ENCODE measurements at places on chromosomes 11 and 22.

GRCh38 chr22:26409719-26410335 is 19.2 kb upstream of the ASPHD2 start:
- DNase-seq: no peak

- DNase-seq: no peak
These were observed 1.9 kb downstream of the MMP8 start for GRCh38 chr11:102722821-102723220.

DNA sequence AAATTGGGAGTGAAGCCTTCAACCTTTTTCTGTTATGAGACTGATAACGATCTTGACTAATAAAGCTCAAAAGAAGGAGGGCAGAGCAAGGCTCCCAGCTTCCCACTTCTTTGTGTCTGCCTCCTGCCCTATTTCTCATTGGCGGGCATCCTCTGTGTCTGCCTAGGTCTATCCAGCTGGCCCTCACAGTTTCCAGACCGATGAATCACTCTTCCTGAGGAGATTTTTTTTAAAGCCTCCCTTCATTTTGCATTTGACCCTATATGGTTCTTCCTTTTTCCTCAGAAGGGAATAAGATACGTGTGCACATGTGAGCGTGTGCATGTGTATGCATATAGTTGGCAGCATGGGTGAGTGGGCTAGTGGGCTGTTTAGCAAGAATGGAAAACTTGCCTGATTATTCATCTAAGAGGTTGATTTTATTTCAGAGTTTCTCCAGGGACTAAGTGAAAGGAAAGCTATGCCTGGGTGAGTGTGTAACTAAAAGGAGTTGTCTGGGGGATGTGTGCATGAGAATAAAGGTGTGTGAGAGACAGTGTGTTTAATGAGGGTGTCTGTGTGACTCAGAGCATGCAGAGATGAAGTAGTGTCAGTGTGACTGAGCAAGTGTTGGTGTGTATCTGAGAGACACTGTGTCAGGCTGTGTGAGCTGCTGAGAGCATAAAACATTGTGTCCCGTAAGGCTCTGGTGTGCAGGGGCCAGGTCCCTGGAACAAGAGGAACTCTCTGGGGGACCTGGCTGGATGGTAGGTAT is 12.2 kb downstream of the PHLDB1 start:
- DNase-seq: no peak

DNA sequence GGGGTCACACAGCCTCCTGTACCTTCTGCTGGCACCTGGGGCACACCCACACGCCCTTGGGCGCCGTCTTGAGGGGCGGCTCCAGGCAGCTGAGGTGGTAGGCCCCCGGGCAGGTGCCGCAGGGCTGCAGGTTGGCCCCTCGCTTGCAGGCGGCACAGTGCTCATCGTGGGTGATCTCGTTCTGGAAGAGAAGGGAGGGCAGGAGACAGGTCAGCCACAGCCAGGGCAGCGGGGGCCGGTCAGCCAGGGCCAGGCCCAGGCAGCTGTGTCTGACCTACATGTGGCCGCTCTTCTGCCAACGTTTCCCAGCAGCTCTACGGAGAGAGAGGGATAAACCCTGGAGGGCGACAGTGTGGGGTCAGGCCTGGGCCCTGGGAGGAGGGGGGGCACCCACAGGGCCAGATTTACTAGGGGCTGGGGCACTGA is 121.9 kb downstream of the PHF21B start:
- DNase-seq: no peak

DNA sequence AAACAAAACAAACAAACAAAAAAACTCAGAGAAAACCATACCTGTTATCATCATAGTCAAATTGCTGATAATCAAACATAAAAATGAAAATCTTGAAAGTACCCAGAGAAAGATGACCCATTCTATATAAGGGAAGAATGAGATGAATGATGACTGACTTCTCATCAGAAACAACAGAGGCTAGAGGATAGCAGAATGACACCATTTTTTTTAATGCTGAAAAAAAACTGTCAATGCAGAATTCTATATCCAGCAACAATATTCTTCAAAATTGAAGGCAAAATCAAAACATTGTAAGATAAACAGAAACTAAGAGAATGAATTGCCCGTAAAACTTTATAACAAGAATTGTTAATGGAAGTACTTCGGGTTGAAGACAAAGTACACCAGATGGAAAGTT is 122.1 kb downstream of the ENTHD1 start:
- DNase-seq: no peak

DNA sequence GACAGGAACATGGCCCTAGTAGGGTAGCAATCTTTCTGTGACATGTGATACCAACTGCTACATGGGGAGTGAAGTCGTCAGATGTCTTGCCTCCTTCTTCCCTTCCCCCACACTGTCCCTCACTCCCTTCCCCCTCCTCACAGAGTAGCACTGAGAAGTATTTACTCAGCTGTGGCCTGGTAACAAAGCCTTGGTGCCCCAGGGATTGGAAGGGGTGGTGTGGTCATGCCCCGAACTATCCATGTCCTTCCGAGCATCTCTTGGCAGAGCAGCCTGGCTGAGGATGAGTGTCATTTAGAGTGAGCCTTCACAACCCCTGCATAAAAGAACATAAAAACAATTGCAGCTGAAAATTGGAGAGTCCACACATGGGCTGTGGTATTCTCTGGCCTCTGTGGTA is 46.1 kb downstream of the ARFGAP2 start:
- DNase-seq: no peak

- DNase-seq: no peak
These were observed 100.6 kb downstream of the FBXO7 start for GRCh38 chr22:32574958-32575910.

DNA sequence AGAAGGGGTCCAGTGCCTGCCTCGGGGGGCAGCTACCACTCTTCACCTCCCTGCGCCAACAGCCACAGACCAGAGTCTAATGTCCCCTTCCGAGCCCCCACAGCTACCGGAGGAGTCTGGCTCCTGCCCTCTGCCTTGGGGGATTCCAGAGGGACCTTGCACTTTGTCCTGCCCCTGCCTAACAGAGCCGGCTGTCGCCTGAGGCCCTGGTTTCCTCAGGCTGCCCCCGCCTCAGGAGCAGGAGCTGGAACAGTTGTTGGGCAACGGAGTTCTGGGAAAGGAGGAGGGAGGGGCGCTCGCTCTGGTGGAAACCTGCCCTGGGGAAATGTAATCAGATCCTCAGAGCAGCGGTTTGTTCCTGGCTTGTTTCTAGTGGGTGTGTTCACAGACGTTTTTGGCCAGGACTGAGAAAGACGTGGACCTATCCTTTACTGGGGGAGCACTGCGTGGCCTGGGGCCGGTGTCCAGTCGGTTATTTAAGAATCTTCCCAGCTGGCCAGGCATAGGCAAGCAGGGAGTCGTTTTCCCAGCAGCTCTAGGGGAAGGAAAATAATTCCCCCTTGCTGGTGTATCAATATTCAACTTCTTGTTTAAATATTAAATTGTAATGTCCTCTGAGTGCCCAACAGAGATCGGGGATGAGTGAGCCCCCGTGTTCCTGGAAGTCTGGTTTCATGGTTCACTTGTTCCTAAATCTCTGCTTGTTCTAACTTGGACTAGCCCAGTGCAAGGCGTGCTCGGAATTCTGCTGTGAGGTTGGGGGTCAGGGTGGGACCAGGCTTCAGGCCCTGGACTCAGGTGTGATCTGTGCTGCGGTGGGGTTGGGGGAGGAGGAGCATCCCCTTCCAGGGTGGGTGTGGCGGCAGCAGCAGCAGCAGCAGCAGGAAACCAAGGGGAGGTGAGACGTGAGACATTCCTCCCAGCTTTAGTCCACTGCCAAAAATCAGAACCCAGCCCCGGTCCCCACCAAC is 32.1 kb downstream of the A4GALT start:
- no peak for DNase-seq

- DNase-seq: no peak
These were observed 4.5 kb downstream of the CD44 start for GRCh38 chr11:35143297-35144135.

GRCh38 chr11:3161720-3162409 is 3.2 kb downstream of the OSBPL5 start:
- no peak for DNase-seq

DNA sequence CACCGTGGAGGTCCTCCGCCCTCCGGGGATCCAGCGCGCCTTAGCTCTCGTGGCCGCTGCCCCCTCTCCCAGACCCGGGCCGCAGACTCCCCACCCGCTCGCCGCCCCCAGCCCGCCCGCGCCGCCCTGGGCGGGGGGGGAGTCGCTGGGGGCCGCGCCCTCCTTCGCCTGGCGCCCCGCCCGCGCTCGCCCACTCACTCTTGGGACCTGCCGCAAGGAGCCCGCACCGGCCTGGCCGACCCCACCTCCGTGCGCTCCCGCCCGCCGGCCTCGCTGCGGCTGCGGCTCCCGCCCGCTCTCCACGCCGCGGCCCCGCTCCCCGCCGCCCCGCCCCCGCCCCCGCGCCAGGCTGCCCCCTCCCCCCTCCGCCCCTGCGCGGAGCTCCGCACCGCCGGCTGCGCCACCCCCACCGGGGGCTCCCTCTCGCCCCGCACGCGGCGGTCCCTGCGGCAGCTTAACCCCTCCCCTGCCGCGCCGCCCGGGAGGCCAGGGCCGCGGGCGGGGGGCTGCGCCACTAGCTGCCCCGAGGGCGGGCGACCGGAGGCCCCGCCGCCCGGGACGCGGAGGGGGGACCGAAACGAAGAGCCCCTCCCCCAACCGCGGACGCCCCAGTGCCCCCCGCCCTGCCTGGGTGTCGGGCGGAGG is 724 bp upstream of the RASGRP2 start:
- DNase-seq: no peak

- DNase-seq: no peak
These were observed 12.8 kb downstream of the RAB3IL1 start for GRCh38 chr11:61904539-61905048.

DNA sequence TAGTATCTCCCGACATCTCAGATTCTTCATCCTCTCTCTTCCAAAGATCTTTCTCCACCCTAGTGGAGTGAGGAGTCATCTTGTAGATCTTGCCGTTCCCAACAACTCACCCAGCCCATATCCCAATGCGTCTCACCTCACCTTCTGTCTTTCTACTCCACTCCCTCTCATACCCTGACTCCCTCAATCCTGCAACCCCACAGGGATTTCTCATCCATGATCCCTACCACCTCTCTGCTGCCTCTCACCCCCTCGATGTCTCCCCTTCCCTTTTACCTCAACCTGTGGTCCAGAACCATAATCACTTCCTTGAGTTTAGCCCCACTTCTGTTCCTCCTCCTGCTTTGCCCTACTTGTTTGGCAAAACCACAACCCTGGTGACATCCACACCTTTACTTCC is 41.7 kb downstream of the OTOG start:
- DNase-seq: no peak

DNA sequence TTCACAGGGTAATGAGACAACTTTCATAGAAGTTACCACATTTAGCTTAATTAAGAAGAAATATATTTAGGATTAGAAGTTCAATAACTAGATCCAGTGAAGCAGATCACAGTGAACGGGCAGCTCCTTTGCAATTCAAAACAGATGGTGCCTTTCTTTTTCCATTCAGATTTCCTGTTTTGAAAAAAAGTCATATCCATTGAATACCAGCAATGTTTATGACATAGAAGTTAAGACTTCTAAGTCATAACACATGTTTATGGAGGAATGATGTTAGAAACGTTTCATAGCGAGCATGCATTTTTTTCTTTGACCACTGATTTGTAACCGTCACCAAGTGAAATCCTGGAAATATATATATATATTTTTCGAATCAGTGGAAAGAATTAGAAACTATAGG is 24.7 kb downstream of the LUZP2 start:
- DNase-seq: no peak

DNA sequence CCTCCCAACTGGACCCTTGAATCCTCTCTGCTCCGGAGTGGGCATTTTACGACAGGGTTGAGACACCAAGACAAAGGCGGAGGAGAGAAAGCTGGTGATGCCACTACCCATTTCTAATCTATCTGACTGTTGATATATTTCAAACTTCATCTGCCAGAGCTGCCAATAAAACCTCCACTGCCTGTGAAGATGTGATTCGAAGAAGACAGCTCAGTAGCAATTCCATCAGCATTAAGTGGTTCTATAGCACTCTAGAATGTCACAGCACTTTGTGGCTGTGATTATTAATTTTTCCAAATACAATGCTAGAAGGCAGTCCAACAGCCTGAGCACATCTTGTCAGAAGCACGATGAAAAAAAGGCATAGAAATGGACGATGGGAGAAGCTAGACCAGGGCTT is 282.8 kb downstream of the OPCML start:
- no peak for DNase-seq

DNA sequence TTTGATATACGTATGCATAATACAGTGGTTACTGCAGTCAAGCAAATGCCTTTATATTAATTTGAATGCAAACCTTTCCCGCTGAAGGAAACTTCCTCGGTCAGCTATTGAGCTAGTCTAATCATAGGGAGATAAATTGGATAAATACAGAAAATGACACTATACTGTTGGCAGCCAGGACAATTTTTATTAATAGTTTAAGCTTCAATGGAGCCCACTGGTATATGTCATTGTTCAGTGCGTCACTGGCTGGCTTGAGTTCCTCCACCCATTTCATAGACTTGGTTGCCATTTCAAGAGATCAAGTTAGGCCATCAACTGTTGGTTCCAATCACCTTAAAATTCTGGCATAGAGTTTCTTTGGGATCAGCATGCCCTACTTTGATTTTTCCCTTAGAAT is 32.5 kb upstream of the DNAJB7 start:
- DNase-seq: no peak

GRCh38 chr11:36312611-36313472 is 16.8 kb downstream of the PRR5L start:
- no peak for DNase-seq

- DNase-seq: no peak
These were observed 90.4 kb upstream of the BIRC3 start for GRCh38 chr11:102226702-102227490.

DNA sequence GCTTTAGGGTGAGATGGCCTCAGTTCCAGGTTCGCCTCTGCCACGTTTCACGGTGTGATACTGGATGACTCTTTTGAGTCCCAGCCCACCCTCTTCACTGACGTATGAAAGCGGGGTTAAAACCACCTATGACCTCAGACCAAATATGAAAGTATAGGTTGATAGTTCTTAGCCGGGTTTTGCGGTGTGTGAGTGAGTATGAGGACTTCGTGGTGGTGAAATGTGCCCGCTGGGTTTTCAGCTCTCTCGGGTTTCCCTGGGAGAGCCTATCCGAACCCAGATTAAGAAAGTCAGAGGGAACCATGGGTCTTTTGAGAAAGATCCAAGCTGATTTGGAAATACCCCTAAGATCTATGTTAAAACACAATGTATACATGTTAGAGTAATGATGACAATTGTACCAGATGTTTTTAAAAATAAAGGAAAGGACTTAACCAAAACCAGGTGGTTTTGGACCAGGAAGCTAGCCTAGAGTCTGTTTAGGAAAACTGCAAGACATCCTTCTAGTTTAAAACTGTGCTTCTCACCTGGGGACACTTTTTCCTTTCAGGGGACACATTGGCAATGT is 25.8 kb upstream of the ST3GAL4 start:
- DNase-seq: no peak

Data from stimulated activated CD8-positive, alpha-beta memory T cell treated with anti-CD3 and anti-CD28 coated beads, Interleukin-4, amount 100 ng/mL, for 1 hour (primary cell).